ENCODE measurements at places on chromosomes 7 and 10.

DNA sequence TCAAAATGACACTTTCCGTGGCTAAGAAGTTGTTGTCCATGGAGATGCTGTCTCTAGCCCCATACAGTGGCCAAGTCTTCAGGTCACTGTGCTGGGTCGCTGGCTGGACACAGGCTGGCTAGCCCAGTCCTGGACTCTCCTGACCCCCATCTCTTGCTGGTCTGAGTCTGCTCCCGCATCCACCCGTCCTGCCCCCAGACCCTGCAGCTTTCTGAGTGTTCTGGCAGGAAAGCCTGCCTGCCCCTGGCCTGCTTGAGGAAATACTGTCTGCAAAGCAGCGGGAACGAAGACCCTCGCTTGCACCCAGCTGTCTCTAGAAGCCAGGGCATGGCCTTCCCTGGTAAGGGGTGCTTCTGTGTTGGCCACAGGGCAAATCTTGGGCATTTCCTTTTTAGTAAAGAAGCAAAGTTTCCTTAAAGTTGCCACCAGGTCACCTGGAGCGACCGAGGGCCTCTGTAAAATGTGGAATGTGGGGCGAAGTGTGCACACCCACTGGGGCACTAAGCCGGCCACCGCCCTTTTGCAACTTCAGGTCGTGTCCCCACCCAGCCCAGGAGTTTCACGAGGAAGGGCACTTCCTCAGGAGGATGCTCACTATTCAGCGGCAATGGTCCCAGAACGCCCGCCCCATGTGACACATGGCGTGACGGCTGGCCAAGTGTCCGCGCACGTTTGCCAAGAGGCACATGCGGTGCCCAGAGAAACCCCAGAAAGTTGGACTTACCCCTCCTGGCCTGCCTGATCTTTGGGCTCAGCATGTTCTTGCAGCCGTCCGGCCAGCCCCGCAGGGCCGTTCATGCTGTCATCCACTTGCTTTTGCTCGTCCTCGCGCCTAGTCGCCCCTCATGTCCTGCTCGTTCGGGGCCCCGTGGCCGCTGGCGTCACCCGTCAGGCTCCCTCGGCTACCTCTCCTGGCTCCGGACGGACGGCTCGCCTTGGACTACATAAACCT, 558 bp downstream of the ARHGAP22 start:
- no peak for DNase-seq

- no peak for DNase-seq
These were observed 98.5 kb downstream of the WDR11 start for GRCh38 chr10:120949609-120950031.

DNA sequence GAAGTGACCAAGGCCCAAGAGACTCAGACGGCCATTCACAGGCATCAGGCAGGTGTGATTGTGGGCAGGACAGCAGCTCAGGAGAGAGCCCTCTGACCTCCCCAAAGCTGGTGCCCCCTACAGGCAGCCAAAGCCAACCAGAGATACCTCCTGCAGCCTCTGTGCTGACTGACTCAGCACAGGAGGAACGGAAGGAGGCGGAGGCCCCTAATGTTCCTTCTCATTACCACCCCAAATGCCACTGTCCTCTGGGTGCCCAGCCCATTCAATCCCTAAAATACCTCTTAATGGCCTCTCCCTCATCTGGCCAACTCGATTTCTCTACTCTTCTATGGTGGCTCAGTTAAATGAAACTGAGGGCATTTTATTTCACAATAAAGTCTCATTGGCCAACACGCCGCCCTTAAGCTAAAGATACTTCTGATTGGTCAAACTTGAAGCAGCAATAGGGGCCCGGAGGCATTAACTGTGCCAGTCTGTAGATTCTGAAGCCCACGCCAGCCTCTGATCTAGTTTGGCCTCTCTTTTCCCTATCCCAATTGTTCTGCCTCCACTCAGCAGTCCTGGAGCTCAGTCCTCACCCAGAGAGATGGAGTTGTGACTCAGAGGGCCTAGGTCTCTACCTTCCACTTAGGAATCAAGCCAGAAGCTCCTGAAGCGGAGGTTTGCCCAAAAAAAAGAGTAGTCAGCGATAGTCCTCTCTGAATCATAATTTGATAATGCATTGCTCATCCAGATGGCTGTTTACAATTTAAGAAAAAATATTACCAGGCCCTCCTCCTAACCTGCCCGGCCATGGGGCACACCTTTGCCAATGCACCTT, 1.2 kb downstream of the CYREN start:
- DNase-seq: peak; percentile 62

DNA sequence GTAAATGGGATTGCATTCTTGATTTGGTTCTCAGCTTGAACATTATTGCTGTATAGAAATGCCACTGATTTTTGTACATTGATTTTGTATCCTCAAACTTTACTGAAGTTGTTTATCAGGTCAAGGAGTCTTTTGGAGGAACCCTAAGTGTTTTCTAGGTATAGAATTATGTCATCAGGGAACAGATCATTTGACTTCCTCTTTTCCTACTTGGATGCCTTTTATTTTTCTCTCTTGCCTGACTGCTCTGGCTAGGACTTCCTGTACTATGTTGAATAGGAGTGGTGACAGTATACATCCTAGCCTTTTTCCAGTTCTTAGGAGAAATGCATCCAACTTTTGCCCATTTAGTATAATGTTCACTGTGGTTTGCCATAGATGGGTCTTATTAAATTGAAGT, 48.8 kb downstream of the ANXA8 start:
- DNase-seq: no peak

GRCh38 chr10:97828721-97829120, 20.9 kb upstream of the GOLGA7B start:
- DNase-seq: no peak

- no peak for DNase-seq
These were observed 139.4 kb downstream of the TACC2 start for GRCh38 chr10:122128357-122128756.

DNA sequence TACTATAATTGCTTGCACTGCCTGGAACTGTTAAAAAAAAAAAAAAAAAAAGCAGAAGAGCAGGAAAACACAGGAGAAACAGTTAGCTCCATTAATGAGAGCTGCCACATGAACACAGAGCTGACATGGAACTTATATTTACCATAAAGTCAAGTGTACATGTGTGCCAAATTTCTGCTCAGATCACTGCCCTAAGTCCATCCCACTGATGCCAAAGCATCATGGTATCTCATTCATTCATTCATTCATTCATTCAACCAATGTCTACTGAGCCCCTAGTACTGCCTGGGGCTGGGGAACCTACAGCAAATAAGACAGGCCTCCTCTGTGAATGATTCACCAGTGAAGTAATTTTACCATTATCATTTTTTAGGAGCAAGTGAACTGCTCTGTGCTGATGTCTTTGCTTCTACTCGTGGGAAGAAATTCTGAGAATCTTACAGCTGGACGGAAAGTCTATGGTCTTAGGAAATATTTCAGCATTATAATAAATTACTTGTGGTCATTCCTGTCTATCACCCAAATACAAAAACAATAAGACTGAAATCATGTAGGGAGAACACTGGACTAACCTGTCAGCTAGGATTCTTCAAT, 58.8 kb upstream of the ABLIM1 start:
- no peak for DNase-seq

DNA sequence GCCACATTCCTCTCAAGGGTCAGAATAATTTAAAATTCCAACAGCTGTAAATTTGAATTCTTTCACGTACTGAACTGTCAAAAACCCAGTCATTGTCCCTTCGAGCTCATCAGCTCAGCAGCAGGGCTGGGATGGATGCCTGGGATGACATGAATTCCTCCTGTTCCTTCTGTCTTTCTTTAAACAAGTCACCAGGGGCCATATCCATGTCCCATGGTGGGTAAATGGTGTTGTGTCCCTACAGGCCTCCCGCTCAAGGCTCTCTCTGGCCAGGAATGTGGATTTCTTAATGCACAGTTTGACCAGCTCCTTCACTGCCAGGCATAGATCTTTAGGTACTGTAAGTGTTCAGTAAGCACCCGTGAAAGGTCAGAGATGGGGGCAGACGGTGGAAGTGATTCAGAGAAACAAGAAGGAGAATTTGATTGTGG, 13.8 kb upstream of the TECPR1 start:
- DNase-seq: no peak

GRCh38 chr10:49300140-49300974, 1.4 kb downstream of the C10orf71 start:
- peak; percentile 46 for DNase-seq

GRCh38 chr7:51090411-51090810, 226.2 kb downstream of the COBL start:
- no peak for DNase-seq

DNA sequence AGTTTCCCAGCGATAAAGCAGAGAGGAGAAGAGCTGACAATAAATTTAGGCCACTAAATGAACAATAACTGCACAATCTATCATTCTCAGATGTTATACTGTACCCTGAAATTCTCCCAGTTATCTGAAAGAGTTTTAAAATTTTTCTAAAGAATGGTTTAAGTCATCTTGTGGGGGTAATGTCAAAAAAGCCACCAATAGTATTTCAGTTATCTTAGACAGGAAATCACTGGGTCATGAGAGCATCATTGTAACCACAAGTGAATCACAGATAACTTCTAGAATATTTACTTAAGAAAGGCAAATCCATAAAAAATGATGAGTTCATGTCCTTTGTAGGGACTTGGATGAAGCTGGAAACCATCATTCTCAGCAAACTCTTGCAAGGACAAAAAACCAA, 147.1 kb downstream of the DNAJB9 start:
- no peak for DNase-seq
